Stimulated activated CD8-positive, alpha-beta memory T cell treated with anti-CD3 and anti-CD28 coated beads, Interleukin-7, amount 100 ng/mL, for 48 hours (primary cell): ENCODE measurements at places on chromosomes 11 and 22.

GRCh38 chr11:45739866-45740265 is 65.1 kb upstream of the SLC35C1 start:
- DNase-seq, result no peak

DNA sequence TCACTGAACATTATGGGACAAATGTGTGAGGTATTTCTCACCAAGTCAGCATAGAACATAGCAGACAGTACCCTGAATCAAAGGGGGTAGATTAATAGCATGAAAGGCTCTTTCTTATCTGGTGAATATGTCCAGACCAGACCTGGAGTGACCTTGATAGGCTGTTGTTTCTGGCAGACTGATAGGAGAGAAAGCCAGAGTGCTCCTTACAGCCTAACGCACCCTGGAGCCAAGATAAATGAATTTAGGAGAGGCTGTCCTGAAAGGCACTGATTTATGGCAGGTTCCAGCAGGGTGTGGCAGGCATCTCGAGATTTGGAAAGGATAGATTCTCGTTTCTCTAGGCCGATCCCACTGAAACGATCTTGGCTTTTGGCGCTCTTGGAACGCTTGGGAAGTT is 204.6 kb downstream of the DBX1 start:
- no peak for DNase-seq

- no peak for DNase-seq
These were observed 718 bp downstream of the INTS5 start for GRCh38 chr11:62652161-62653006.

GRCh38 chr11:94961255-94961654 is 12.1 kb downstream of the CWC15 start:
- DNase-seq, result no peak

- peak; percentile 69 for DNase-seq
These were observed 9.1 kb upstream of the CLCF1 start for GRCh38 chr11:67382276-67383136.

GRCh38 chr22:43155789-43156188 is 4.4 kb downstream of the TSPO start:
- DNase-seq, result no peak

DNA sequence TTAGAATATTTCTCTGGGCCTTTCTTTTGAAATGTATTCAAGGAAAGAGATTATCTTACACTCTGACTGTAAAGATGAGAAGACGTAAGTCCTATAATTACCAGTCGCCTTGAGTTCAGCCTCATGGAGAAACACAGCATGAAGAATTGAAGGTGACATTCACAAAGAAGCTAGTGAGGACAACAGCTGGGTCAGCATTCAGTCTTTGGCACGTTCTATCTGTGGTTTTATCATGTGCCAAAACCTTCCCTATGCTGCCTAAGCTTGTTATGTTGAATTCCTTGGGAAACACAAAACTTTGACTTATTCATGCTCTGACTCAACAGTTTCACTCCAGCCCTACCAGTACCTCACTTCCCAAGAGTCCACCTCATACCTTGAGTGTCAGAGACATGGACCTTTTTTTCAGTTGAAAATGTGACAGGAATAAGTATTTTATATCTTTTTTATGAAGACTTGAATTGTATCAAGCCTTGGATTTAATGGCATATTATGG is 198.8 kb upstream of the KIRREL3 start:
- DNase-seq, result no peak
